Cerebellar nuclear complex (tissue), 1 donor: ENCODE measurements at places on chromosomes 2 and 18.

GRCh38 chr2:109098251-109098920 lies 30.6 kb upstream of the SH3RF3 start:
- DNase-seq: no peak

GRCh38 chr18:37511721-37512298 lies 53.8 kb downstream of the CELF4 start:
- no peak for DNase-seq

DNA sequence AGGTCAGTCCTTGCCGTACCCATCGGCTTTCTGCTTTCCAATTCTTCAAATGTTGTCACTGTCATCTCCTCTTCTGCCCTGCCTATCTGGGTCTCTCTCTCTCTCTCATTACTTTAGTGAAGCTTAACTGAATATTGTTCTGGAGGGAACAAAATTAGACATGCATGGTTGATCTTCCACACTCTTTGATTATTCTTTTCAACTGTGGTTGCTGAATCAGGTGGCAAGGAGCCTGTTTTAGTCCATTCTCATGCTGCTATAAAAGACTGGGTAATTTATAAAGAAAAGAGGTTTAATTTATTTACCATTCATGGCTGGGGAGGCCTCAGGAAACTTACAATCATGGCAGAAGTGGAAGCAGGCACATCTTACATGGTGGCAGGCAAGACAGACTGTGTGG lies 157.9 kb downstream of the ARL4C start:
- no peak for DNase-seq

- DNase-seq: no peak
These were observed 12.1 kb upstream of the MAPRE2 start for GRCh38 chr18:35029103-35029502.

GRCh38 chr2:56831780-56832179 lies 648.0 kb downstream of the CCDC85A start:
- no peak for DNase-seq

DNA sequence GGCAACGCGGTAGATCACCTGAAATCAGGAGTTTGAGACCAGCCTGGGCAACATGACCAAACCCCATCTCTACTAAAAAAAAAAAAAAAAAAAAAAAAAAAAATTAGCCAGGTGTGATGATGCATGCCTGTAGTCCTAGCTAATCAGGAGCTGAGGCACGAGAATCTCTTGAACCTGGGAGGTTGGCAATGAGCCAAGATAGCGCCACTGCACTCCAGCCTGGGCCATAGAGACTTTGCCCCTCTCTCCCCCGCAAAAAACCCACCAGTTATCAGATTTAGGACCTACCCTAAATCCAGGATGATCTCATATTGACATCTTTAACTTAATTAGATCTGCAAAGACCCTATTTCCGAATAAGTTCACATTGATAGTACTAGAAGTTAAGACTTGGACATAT lies 29.2 kb upstream of the LDAH start:
- DNase-seq: no peak

GRCh38 chr2:72678024-72678423 lies 147.8 kb downstream of the EXOC6B start:
- no peak for DNase-seq

GRCh38 chr2:140683658-140684057 lies 1447.2 kb downstream of the LRP1B start:
- no peak for DNase-seq

- peak; percentile 60 for DNase-seq
These were observed 15.2 kb upstream of the DNPEP start for GRCh38 chr2:219402665-219403515.

DNA sequence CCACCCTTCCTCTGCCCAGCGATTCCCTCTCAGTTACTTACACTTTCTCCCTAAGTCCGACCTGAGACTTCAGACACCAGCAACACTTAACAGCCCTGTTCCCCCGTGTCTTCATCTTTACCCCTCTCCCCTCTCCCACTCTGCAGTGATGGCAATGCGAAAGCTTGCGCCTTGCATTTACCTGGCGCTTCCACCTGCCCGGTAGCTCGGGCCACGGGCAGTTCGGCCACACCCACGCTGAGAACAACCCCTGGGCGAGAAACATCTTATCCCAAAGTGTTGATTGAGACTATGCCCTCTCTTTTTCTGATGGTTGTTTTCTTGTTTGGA lies 558 bp downstream of the DNAJC10 start:
- DNase-seq: no peak

DNA sequence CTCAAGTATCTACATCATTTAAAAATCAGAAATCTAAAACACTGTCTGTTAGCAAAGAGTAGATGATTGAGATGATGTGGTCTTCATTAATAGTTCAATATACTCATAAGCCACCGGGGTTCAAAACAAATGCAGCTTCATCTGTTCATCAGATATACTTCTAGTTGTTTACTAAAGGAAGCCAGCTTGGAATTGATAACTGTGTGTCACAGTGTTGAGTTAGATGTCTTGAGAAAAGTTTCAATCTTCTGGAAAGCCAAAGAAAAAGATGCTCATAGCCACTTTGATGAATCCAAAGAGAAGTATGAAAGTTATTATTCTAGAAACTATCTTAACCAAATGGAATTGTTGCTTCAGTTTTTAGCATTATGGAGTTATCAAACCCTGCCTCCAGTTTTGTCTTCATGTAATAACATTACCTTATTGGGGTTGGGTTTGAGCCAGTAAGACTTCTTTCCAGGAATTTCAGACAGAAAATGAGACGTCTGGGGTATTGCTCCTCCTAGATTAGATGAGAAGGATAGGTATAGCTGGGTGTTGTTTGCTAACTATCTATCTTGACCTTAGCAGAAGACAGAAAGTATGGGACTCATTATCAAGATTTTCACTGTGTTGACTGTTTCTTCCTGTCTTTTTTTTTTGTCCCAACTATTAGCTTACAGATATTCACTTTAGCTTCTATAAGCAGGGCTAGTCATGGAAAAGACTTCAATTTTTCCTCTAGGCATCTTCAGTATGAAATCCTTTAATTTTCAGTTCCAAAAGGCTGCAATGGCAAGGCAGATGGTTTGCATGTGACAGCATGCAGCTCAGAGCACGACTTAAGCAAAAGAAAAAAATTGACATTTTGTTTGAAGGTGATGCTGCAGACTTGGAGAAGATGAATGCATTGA lies 66.5 kb downstream of the LNPK start:
- no peak for DNase-seq
